Adipocyte (in vitro differentiated cells): ENCODE measurements at places on chromosomes 1 and 21.
A peak's percentile ranks its signal among the peaks of the same experiment; 100 is the strongest.

- DNase-seq: no peak
Observed at GRCh38 chr1:3573500-3573899, 37.8 kb downstream of the MEGF6 start.

- no peak for DNase-seq
Observed at GRCh38 chr1:167784876-167785550, 63.2 kb downstream of the MPZL1 start.

GRCh38 chr1:196002906-196003305 lies 605.3 kb downstream of the KCNT2 start:
- DNase-seq: no peak

GRCh38 chr1:70441392-70442035 lies 30.4 kb downstream of the CTH start:
- DNase-seq: no peak

- no peak for DNase-seq
Observed at GRCh38 chr1:31860581-31860980, 44.8 kb upstream of the SPOCD1 start.

GRCh38 chr1:87951852-87952251 lies 623.2 kb downstream of the LMO4 start:
- no peak for DNase-seq

DNA sequence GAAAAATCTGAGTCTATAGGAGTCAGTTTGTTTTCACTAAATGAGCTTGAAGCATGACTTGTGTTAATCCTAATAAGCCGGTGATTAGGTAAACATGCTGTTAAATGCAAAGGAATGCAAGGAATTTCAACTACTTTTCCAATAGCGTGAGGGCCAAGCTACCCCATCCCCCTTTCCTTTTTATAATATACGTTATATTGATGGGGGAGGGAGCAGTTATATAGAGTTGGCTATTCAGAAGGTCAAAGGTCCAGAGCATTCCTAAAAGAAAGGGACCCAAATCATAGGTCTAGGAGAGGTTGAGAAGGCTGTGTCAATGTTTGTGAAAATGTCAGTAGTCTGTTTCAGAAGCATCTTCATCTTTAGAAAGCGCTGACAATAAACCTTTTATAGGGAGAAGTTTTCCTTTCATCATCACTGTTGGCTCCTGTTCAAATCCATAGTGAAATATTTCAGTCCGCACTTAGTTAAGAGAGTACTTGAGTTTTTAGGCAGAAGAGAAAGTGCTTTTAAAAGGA lies 3.8 kb downstream of the CCN1 start:
- peak; percentile 92 for DNase-seq

DNA sequence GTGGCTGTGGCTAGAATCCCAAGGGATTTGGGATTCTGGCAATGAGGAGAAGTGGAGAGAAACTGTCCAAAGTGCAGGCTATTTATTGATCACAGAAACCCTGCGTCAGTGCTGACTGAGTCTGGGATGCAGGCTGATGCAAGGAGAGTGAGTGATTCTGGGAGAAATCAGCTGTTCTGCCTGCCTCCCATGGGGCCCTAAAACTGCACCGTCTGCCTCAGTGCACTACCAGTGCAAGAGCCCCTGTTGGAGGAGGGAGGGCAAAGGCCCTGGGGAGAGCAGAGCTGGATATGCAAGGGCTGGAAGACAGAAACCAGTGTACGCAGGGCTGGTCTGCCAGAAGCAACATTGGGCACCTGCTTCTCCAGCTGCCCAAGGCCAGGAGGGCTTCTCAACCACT lies 42.6 kb downstream of the C1orf198 start:
- DNase-seq: no peak

DNA sequence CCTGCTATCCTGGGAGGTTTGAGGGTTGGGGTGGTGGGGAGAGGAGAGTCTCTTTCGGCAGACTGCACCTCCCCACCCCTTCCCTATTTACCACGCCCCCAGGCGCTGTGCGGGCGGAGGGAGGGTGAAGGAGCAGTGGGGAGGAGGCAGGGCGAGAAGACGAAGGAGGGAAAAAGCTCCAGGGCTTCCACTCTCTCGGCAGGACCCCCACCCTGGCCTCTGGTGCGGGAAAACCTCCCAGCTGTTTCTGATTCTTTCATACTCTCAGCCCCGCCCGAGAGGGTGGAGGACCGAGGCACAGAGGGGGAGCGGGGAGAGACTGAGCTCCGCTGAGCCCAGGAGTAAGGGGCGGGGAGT lies 866 bp upstream of the WNT2B start:
- DNase-seq: peak; percentile 47

DNA sequence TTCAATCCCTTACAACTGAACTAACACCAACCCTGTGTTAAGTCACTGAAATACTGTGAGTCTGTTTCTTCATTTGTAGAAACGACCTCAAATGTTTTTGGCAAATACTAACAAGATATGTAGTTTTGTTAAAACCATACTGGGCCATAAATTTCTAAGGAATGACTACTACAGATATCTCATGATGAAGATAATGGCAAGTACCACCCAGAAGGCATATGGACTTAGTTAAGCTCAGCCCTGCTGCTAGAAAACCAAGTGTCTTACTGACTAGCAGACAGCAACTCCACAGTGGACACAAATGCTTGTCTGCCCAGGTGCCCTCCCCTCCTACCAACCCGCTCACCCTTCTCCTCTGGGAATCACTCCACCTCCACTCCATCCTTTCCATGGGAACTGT lies 44.5 kb upstream of the BMP8B start:
- DNase-seq: peak; percentile 16

DNA sequence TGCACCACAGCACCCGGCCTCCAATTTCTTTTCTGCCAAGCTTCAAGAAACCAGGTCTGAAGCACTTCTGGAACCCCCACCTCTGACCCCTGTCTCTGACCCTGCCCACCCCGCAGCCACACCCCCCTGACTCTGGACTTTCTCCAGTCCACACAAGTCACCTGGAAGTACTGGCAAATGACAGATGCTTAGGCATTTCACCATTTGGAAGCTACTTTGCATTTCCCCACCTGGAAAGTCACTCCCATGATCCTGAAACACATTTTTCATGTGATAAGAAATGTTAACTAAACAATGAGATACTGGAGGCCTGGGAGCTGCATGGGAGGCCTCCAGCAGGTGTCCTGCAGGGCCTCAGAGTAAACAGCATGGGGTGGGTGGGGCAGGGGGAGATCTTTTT lies 45.7 kb downstream of the NTPCR start:
- no peak for DNase-seq

GRCh38 chr1:9481048-9481447 lies 58.2 kb upstream of the SLC25A33 start:
- no peak for DNase-seq

DNA sequence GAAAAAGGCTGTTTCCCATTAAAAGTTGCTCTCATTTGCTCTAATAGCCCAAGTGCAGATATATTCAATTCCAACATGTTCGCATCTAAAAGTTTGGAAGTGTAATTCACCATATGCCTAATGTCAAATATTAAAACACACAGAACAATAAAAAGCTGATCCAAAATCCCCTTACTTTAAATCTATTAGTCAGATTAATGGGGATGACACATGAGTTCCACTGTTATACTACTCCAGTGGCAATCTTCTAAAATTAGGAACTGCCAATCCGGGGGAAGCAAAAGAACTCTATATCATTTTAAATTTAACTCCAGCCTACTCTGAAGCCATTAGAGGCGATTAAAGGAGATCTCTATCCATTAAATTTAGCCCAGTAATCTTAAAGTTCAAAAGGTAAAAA lies 317.1 kb downstream of the NTNG1 start:
- DNase-seq: no peak

GRCh38 chr1:112544011-112544688 lies 35.4 kb downstream of the WNT2B start:
- DNase-seq: peak; percentile 82

DNA sequence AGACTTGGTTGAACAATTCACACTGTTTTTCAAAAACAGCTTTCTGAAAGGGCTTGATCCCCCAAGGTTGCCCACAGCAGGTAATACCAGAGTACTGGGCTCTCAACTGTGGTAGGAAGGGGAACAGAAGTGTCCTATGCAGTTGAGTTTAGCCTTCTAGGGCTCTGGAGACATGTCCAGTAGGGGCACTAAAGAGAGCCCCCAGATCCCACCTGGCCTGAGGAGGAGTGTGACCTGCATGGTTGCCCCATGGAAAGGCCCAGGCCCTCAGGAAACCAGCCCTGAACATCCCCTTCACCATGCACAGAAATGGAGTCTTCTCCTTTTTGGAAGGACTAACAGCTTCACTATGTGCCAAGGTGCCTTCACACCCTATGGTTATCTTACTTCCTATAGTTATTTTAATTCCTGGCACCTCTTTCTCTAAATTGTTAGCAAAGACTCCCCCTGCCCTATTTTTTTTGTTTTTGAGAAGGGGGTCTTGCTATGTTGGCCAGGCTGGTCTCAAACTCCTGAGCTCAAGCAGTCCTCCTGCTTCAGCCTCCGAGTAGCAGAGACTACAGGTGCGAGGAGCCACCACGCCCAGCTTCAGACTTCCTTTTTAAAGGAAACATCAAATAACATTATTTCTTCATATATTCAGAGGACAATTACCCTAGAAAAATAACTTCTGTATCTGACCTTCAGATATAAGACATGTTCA lies 16.8 kb upstream of the LSS start:
- no peak for DNase-seq

DNA sequence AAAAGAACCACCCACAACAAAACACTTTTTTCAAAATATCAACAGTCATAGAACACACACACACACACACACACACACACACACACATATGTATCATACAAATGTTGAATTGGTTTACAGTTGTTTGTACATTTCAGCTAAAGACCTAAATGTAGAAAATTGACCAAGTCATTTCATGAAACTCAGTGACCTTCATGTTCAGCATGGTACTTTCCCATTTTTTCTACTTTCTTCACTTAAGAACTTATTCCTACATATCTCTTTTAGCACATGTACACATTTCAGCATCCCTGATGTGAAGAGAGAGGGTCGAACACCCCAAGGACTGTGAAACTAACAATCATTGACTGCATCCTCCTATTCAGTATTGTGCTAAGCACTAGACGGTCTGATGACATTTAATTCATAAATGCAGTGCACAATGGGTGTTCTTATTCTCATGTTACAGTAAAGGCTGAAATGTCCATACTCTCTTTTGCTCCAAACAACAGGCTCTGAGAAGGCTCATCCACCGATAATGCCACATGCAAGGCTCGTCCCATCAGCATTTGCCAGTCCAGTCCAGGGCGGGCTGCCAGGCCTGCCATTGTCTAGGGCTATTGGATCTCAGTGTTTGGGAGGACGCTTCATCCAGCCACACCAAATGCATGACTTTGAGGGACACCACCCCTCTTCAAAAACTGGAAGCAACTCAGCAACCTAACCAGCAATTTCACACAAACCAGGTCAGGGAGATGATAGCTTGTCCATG lies 150.1 kb upstream of the RUNX1 start:
- DNase-seq: no peak

GRCh38 chr1:238485057-238485911 lies 594.6 kb upstream of the ZP4 start:
- DNase-seq: peak; percentile 51

DNA sequence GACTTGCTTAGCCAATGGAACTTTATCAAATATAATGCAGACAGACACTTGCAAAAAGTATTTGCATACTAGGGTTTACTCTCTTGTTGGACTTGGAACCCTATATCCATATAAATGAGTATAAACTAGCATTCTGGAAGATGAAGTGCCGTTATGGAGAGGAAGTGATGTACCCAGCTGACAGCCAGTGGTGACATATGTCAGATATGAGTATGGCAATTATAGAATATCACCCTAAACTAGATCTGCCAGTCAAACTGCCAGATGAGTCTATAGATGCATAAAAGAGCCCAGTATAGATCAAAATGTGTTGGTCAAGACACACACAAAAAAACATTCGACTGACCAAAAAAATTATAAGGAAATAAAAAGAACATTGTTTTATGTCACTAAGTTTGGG lies 739.3 kb downstream of the PLA2G4A start:
- DNase-seq: no peak

DNA sequence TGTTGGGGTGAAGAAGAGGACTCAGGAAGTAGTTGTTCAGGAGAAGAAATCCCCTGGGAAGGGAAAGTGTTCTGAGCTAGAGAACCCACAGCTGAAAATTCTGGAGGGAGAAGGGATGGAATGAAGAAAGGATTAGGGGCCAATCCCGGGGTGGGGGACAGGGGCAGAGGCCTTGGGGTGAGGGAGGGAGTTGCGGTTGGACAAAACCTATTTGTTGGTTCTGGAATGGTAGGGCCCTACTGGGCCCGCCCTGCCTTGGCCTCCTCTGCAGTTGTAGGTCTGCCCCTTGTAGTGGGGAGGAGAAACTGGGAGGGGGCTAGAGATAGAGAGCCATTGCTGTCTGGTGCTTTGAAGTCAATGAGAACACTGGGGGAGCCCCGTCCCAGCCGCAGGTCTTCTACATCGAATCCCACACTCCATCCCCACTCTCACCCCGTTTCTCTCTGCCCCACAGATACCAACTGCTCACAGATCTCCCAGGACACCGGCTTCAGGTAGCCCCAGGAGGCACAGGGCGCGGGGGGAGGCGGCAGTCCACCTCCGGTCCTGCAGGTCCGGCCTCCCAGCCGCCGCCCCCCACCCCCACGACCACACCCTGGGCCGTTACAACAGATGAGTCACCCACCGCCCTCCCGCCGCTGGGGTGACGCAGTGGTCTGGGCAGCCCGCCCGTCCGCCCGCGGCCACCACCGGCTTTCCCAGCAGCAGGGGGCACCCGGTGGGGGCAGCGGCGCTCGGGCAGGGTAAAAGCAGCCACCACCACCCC lies 1.1 kb downstream of the TAGLN2 start:
- peak; percentile 96 for DNase-seq

GRCh38 chr1:39497585-39497984 lies 6.1 kb downstream of the BMP8A start:
- no peak for DNase-seq

DNA sequence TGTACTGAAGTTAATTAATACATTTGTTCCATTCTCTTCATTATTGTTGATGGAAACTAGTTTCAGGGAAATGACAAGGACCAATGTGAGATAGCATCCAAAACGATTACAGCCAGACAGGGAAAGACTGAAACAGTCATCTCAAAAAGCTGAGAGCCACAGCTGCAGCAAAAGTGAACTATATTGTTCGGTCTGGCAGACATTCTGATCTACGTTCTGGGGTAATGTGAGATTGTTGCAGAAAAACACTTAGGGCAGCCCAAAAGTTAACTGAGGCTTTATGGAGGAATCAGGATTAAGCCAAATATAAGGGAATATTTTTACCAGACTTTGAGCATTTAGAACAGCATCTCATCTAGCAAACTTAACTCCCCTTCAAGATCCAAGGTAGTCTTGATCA lies 112.9 kb downstream of the LRRC40 start:
- no peak for DNase-seq

- DNase-seq: peak; percentile 24
Observed at GRCh38 chr1:215595231-215595630, 28.1 kb downstream of the KCTD3 start.

GRCh38 chr1:241309651-241310050 lies 47.4 kb downstream of the RGS7 start:
- no peak for DNase-seq

- DNase-seq: peak; percentile 34
Observed at GRCh38 chr1:196070940-196071339, 537.3 kb downstream of the KCNT2 start.

DNA sequence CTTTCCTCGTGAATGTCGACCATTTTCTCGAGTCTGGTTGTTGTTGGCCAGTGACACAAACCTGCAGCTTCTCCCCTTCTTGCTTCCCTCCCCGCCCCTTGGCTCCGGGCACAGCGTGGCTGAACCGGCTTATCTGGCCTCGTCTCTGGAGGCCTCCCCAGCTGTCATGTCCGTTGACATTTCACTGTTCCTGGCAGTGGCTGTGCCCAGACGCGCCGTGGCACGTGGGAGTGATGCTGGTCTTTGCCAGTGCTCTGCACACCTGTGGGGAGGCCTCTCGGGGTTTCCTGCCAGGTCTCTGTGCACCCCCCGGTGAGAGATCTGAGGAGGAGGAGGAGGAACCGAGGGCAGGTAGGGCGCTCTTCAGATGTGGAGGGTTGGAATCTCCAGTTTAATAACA lies 23.7 kb downstream of the SKI start:
- DNase-seq: no peak
